Renal pelvis (tissue), 12 donors: ENCODE measurements at places on chromosomes 11 and 22. TPM values are rescaled to one million over a fixed set of nuclear protein-coding genes. Genes with fewer than 3 reads are reported as not detected.

Gene SULT4A1
- 2.9 TPM for polyA plus RNA-seq

DNA sequence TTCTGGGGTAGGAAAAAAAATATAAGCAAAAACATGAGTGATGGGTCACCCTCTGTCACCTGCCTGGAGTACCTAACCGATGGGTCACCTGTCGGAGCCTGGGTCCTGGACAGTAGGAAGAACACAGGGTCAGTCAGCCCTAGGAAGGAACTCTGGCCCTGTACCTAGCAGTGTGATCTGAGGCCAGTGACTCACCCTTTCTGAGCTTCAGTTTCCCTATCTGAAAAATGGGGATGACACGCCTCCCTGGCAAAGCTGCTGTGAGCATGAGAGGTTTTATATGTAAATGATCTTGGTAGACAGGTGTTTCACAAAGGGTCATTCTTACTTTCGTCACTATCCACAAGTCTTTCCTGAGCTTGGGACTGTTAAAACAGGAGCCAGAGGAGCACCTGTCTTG, 182.0 kb downstream of the ST3GAL4 start:
- DNase-seq = no peak

Gene WNT7B
- 10.4 TPM for polyA plus RNA-seq

- DNase-seq = no peak
Observed at GRCh38 chr11:127552446-127552845, 551.9 kb upstream of the KIRREL3 start.

DNA sequence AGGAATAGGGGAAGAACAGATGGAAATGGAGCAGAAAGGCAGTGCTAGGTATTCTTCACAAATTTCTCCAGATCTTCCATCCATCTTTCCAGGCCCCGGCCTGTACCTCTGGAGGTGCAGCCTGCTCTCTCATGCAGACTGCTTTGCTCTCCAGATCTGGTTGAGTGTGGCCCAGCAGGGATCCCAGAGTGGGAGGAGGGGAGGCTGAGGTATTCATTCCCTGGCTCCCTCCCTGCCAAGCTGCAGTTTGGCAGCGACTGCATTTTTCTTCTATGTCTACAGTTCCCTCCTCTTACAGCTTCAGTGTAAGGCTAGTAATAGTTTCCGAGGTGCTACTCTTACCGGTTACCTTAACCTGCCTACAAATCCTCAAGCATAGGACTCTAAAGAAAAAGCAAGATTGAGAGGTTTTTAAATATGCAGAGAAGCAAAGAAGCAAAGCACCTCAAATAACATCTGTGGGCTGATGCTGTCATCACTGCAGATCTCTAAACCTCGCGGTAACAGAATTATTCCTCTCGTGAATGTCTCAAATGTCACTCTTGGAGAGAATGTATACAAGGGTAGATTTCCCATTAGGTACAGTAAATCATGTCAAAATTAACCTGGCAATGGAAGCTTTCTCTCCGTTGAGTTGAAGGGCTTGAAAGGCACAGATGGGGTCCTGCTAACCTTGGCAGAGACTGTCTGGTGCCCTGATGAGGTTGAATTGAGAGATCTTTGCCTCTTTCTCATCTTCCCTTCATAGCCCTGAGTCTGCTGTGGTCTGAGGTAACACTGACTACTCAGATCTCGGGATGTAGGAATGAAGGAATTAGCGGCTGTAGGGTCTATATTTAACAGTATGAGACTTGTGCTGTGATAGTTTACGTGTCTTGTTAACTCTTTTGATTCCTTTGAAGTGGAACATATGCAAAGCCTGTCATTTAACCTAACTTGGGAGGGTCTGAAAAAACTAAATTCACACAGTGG, 297.9 kb upstream of the C11orf87 start:
- peak; percentile 20 for DNase-seq

- no peak for DNase-seq
Observed at GRCh38 chr11:66293777-66294625, 2.3 kb downstream of the TMEM151A start.
